Left ventricle myocardium inferior (tissue), 1 donor: ENCODE measurements at places on chromosomes 16 and 17.

- no peaks in the 10 kb centered on the region for H3K27me3 ChIP-seq
- no peak overlapping the region for H3K4me3 ChIP-seq
- no peaks in the 10 kb centered on the region for H3K4me1 ChIP-seq
- H3K36me3 ChIP-seq = no peaks in the 10 kb centered on the region
Observed at GRCh38 chr17:51687887-51688286, 427.5 kb downstream of the UTP18 start.

DNA sequence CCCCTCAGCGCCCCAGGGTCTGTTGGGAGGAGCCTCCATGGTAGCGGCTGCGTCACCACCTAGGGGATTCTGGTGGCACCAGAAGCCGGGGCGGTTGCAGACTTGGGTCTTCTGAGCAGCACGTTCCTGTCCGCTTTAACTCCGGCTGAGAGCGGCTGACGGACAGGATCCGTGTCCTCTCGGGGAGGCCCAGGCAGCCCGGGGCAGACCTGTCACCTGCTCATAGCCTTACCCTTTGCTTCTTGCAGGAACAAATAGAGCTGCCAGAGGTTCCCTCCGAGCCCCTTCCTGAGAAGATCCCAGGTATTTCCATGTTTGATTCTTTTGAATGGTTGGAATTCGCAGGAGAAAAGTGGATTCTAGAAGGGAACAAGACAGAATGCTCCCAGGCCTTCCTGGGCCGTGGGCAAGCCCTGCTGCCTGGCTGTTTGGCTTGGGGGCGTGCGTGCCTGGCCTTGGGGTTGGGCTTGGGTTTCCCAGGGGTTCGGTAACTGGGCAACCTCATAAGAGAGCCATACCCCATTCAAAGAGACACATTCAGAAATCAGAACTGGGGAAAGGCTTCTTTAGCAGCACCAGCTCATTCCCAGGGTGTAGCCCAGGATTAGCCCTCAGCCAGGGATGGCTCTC lies 6.6 kb downstream of the CHMP6 start:
- peaks cover 54% of the 10 kb centered on the region for H3K36me3 ChIP-seq
- H3K27ac ChIP-seq = no peak overlapping the region
- no peak for DNase-seq
- H3K4me1 ChIP-seq = peaks cover 41% of the 10 kb centered on the region

DNA sequence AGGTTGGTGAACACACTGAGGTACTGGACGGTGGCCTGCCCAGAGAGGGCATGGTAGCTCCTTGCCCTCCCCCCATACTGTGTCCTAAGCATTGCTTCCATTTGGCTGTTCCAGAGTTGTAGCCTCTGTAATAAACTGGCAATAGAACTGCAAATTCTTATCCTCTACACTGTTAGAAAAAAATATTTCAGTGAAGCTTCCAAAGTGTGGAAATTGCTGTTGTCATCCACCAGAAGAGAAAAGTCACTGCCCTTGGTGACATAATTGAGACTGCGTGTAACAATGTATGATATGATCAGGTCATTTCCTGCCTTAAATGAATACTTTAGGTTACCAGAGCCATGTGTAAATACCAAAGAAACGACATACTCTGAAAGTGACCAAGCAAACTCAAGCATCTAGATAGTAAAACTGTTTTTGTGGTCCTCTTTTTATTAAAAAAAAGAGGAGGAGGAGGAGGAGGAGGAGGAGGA lies 65.9 kb downstream of the CEP95 start:
- no peaks in the 10 kb centered on the region for H3K27me3 ChIP-seq
- H3K4me1 ChIP-seq = peaks cover 6% of the 10 kb centered on the region
- H3K27ac ChIP-seq = peak overlapping the region; percentile 43

GRCh38 chr17:59396134-59396826 lies 64.8 kb downstream of the YPEL2 start:
- no peak for DNase-seq
- no peaks in the 10 kb centered on the region for H3K27me3 ChIP-seq
- H3K4me3 ChIP-seq = no peak overlapping the region
- peaks cover 60% of the 10 kb centered on the region for H3K4me1 ChIP-seq
- H3K36me3 ChIP-seq = peaks cover 74% of the 10 kb centered on the region

DNA sequence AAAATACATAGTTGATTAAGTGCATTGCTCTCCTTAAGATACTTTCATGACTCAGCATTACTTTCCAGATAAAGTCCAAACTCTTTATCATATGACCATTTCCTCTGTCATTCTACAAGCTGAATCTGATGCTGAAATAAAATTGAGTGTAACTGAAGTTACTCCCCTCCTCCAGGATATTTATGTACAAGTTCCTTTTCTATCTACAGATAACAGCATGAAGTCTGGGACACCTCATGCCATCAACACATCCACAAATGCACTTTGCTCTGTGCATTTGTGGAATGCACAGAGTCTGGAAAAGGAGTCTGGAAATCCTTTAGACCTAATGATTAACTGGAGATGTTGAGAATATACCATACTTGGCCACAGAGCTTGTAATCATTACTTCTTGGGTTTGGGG lies 60.5 kb downstream of the ACSM2B start:
- DNase-seq = no peak
- H3K36me3 ChIP-seq = no peaks in the 10 kb centered on the region
- H3K27ac ChIP-seq = no peak overlapping the region
- no peaks in the 10 kb centered on the region for H3K27me3 ChIP-seq
- H3K4me1 ChIP-seq = peaks cover 11% of the 10 kb centered on the region

- H3K4me1 ChIP-seq = peaks cover 20% of the 10 kb centered on the region
- H3K4me3 ChIP-seq = no peak overlapping the region
- DNase-seq = no peak
- no peak overlapping the region for H3K27ac ChIP-seq
- no peaks in the 10 kb centered on the region for H3K27me3 ChIP-seq
Observed at GRCh38 chr17:27376637-27377547, 79.4 kb upstream of the KSR1 start.

- peak overlapping the region; percentile 92 for H3K27ac ChIP-seq
- DNase-seq = peak; percentile 18
- H3K27me3 ChIP-seq = no peaks in the 10 kb centered on the region
Observed at GRCh38 chr16:11852092-11852809, 909 bp upstream of the RSL1D1 start.

- H3K36me3 ChIP-seq = no peaks in the 10 kb centered on the region
- H3K27me3 ChIP-seq = no peaks in the 10 kb centered on the region
- DNase-seq = no peak
Observed at GRCh38 chr16:60077861-60078260, 1343.7 kb upstream of the GOT2 start.

- no peak for DNase-seq
- H3K27ac ChIP-seq = no peak overlapping the region
- peaks cover 6% of the 10 kb centered on the region for H3K4me1 ChIP-seq
- no peak overlapping the region for H3K4me3 ChIP-seq
- H3K36me3 ChIP-seq = no peaks in the 10 kb centered on the region
Observed at GRCh38 chr16:48405907-48406306, 20.7 kb upstream of the SIAH1 start.

GRCh38 chr17:44777394-44778348 lies 18.9 kb downstream of the ADAM11 start:
- peaks cover 57% of the 10 kb centered on the region for H3K4me1 ChIP-seq
- no peak for DNase-seq
- H3K27ac ChIP-seq = no peak overlapping the region
- no peak overlapping the region for H3K4me3 ChIP-seq
- peaks cover 12% of the 10 kb centered on the region for H3K27me3 ChIP-seq
- H3K36me3 ChIP-seq = no peaks in the 10 kb centered on the region

DNA sequence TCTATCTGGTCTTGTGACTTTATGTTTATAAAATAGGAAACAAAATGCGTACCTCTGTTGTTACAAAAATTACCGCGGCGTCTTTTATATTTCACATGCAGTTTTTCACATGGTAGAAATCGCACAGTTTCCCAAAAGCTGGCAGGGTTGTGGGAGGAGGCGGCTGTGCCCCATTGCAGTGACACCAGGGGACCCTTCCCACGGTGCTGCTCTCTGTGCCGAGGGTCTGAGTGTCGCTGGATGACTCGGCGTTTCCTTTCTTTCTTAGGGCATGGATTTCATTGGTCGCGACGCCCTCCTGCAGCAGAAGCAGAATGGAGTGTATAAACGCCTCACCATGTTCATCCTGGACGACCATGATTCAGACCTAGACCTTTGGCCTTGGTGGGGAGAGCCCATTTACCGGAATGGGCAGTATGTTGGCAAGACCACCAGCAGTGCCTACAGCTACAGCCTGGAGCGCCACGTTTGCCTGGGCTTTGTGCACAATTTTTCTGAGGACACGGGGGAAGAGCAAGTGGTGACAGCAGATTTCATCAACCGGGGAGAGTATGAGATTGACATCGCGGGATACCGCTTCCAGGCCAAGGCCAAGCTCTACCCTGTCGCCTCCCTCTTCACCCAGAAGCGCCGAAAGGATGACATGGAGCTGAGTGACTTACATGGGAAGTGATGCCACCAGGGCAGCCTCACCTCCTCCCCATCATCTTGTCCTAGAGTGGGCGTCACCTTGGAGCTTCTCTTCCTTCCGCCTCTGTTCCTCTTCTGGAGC lies 17.2 kb upstream of the CLEC18C start:
- no peak for DNase-seq
- H3K4me3 ChIP-seq = no peak overlapping the region
- peaks cover 97% of the 10 kb centered on the region for H3K36me3 ChIP-seq
- H3K27ac ChIP-seq = no peak overlapping the region

GRCh38 chr17:5249615-5250014 lies 15.0 kb upstream of the SCIMP start:
- no peaks in the 10 kb centered on the region for H3K36me3 ChIP-seq
- no peaks in the 10 kb centered on the region for H3K4me1 ChIP-seq
- no peak overlapping the region for H3K27ac ChIP-seq
- H3K27me3 ChIP-seq = no peaks in the 10 kb centered on the region
- no peak for DNase-seq
- no peak overlapping the region for H3K4me3 ChIP-seq

- DNase-seq = no peak
- H3K4me1 ChIP-seq = no peaks in the 10 kb centered on the region
- H3K4me3 ChIP-seq = no peak overlapping the region
- peaks cover 72% of the 10 kb centered on the region for H3K27me3 ChIP-seq
Observed at GRCh38 chr17:6684460-6684783, 28.7 kb downstream of the SLC13A5 start.

GRCh38 chr16:1494129-1494640 lies 1.0 kb downstream of the TELO2 start:
- H3K27ac ChIP-seq = peak overlapping the region; percentile 89
- peak overlapping the region; percentile 85 for H3K4me3 ChIP-seq
- peaks cover 42% of the 10 kb centered on the region for H3K36me3 ChIP-seq
- peaks cover 36% of the 10 kb centered on the region for H3K4me1 ChIP-seq

DNA sequence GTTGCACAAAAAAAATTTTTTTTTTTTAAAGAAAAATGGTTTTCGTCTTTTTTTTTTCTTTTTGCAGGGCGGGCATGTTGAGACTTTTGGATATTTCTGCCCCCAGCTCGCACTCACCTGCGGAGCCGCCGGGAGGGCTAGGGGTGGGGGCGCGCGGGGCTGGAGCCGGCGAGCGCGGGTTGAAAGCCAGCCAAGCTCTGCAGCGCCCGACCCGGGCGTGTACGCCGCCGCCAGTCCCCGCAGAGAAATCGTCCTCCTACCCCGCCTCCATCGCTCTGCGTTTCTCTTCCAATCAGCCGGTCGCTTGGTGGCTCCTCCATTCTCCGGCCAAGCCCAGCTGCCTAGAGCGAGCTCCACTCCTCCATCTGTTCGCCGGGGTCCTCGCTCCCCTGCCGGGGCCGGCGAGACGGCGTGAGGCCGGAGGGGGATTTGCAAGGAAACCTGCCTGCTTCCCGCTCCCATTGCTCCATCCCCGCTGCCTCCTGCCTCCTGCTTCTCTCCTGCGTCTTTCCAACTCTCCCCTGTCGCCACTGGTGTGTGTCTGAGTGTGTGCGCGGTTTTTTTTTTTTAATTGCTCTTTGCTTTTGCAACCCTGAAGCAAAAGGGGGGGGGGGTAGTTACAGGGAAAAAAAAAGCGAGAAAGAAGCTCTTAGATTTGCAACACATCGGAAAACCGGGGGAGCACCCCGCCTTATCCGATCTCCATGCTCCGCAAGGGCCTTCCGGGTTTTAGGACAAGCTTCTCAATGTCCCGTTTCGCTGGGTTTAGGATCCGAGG lies 1.8 kb upstream of the UBTF start:
- peak overlapping the region; percentile 100 for H3K27ac ChIP-seq
- H3K4me1 ChIP-seq = peaks cover 65% of the 10 kb centered on the region
- H3K4me3 ChIP-seq = peak overlapping the region; percentile 84
- no peaks in the 10 kb centered on the region for H3K27me3 ChIP-seq
- peak; percentile 85 for DNase-seq

DNA sequence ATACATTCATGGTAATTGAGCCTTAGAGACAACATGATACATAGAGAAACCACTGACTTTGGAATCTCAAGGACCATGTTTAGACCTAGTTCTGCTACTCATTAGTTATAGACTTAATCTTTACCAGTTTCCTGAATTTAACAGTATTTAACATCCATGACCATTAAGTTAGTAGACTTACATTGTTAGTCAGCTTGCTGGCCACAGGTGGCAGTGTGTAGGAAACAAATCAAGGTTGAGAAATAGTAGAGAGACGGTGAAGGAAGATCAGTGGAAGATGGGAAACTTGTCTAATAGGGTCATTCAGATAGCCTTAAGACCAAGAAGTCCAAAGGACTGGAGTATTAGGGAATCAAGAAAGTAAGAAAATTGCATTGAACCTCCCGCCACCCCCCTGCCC lies 31.0 kb downstream of the OMG start:
- DNase-seq = no peak
- no peak overlapping the region for H3K27ac ChIP-seq
- H3K27me3 ChIP-seq = no peaks in the 10 kb centered on the region
- H3K4me1 ChIP-seq = peaks cover 26% of the 10 kb centered on the region
- H3K4me3 ChIP-seq = no peak overlapping the region

GRCh38 chr17:35132816-35133550 lies 9.1 kb downstream of the NLE1 start:
- H3K36me3 ChIP-seq = peaks cover 67% of the 10 kb centered on the region
- H3K4me3 ChIP-seq = no peak overlapping the region
- peaks cover 12% of the 10 kb centered on the region for H3K4me1 ChIP-seq
- DNase-seq = no peak

- no peak overlapping the region for H3K27ac ChIP-seq
- no peak overlapping the region for H3K4me3 ChIP-seq
- H3K36me3 ChIP-seq = no peaks in the 10 kb centered on the region
- H3K4me1 ChIP-seq = no peaks in the 10 kb centered on the region
- DNase-seq = no peak
Observed at GRCh38 chr16:25895380-25895779, 203.6 kb downstream of the HS3ST4 start.

GRCh38 chr17:27543958-27544349 lies 87.0 kb upstream of the LGALS9 start:
- no peaks in the 10 kb centered on the region for H3K36me3 ChIP-seq
- peaks cover 22% of the 10 kb centered on the region for H3K4me1 ChIP-seq
- no peaks in the 10 kb centered on the region for H3K27me3 ChIP-seq
- no peak overlapping the region for H3K27ac ChIP-seq
- H3K4me3 ChIP-seq = no peak overlapping the region

- H3K36me3 ChIP-seq = no peaks in the 10 kb centered on the region
- DNase-seq = no peak
- peaks cover 57% of the 10 kb centered on the region for H3K27me3 ChIP-seq
- H3K27ac ChIP-seq = no peak overlapping the region
- no peak overlapping the region for H3K4me3 ChIP-seq
Observed at GRCh38 chr16:65125871-65126270, 4.0 kb upstream of the CDH11 start.
